ENCODE measurements at places on chromosomes 4 and X.
A peak's percentile ranks its signal among the peaks of the same experiment; 100 is the strongest.

DNA sequence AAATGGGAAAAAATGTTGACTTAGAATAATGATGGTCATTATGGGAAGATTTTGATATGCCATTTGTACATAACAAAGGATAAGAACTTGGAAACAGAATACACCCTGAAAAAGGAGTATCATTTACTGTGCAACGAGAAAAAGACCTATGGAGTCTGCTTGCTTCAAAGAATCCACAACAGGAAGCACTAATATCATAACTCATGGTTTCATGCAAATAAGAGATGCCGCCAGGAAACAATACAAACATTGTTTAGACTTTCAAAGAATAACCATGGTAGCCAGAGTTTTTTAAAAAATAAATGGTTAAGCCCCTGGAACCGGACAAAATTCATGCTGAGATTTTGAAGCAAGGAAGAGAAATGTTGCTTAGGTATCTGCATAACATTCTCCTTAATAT, 139.9 kb upstream of the ETNPPL start:
- no peak for DNase-seq

GRCh38 chr4:169438057-169438480, 167.3 kb upstream of the SH3RF1 start:
- no peak for DNase-seq

DNA sequence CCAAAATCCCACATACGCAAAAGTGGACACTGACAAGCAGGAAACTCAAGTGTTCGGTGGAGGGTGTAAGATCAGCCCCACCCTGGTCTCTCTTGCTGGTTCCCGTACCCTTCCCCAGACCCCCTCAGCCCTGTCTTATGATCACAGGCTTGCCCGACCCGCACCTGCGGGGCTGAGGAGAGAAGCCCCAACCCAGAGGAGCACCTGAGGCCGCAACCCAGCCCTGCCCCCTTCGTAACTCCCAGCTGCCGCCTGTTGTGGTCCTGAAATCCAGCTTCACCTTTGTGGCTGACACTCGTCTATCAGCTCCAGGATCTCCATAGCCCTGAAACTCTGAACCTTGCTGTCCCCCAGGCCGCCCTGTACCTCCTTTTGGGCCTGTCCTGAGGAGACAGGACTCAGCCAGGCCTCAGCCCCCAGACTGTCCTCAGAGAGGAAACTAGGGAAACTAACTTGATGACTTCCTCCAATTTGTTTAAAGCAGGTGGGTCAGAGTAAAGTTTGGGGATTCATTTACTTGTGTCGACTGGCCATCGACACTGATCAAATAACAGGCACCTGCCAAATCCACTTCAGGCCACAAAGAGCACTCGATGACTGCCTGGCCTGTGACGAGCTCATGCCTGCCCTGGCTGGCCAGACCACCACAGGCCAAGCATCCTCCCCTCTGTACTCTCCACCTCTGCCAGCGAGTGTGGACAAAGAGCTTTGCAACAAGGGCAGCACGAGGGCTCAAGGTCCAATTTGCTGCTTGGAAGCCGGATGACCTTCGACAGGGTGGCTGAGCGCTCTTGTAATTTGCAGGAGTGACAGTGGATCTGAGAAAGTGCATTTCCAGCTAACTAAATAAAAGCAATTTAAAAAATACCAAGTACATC, 19.3 kb downstream of the DCTD start:
- DNase-seq: no peak

DNA sequence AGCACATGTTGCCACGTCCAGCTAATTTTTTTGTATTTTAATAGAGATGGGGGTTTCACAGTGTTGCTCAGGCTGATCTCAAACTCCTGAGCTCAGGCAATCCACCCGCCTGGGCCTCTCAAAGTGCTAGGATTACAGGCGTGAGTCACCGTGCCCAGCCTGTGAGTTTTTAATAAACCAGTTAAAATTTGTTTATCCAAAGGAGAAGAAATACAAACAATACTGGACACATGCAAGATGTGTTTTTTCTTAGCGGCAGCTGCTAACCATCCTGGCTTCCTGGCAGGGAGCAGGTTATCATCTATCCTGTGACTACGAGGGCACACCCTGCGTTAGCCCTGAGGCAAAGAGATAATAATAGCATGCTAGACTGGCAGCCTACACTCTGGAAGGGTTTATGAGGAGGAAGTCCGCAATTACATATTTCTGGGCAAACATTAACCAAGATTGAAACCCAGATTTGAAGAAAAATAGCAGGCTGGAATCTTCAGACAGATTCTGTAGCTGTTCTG, 191.4 kb downstream of the SPRY1 start:
- peak; percentile 50 for DNase-seq

- DNase-seq: no peak
Measured at GRCh38 chrX:128439159-128439558, 387.0 kb upstream of the ACTRT1 start.

DNA sequence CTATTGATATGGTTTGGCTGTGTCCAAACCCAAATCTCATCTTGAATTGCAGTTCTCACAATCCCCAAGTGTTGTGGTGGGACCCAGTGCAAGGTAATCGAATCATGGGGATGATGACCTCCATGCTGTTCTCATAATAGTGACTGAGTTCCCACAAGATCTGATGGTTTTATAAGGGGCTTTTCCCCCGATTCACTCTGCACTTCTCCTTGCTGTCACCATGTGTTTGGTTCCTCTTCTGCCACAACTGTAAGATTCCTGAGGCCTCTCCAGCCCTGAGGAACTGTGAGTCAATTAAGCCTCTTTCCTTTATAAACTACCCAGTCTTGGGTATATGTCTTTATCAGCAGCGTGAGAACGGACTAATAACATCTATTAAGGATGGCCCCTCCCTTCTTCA, 68.8 kb downstream of the FBXW7 start:
- DNase-seq: peak; percentile 42

GRCh38 chrX:36414056-36414455, 494.5 kb downstream of the CFAP47 start:
- DNase-seq: no peak

GRCh38 chr4:37780444-37781130, 45.9 kb upstream of the PGM2 start:
- peak; percentile 86 for DNase-seq

DNA sequence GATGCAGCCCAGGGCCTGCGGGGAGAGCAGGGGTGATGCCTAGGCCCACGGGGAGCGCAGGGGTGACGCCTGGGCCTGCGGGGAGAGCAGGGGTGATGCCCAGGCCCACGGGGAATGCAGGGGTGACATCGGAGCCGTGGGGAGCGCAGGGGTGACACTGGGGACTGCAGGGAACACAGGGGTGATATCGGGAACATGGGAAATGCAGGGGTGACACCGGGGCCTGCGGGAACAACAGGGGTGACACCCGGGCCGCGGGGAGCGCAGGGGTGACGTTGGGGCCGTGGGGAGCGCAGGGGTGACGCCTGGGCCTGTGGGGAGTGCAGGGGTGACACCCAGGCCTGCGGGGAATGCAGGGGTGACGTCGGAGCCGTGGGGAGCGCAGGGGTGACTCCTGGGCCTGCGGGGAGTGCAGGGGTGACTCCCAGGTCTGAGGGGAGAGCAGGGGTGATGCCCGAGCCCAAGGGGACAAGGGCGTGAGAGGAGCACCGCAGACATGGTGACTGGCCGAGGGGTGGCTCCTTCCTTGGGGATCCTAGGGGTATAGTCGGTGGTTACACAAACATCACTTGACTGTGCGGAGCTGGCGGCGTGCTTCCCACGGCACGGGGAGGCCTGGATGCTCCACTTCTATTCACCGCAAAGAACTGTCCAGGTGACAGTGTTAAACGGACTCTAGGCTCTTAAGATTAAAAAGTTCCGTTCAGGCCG, 38.0 kb downstream of the GAK start:
- DNase-seq: no peak

Measured in NB4 (cell line).